GDM1 (cell line): ENCODE measurements at places on chromosomes 3 and 15.

DNA sequence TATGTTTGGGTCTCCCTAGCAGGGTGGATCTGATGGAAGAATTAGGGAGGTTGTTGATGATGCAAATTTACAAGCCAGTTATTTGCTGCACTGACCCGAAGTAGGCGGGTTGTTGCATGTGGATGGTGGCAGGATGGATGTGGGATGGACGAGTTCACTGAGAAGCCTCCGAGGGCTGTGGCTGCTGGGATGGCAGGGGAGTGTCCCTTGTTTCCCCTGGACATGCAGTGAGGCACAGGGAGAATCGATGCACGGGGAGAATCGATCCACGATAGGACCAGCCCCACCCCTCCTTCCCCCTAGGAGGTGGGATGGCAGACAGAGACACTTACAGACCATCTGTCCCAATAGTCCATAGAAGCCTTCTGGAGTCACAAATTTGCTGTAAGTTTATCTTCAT is 31.0 kb upstream of the KLF13 start:
- DNase-seq: no peak

GRCh38 chr15:63156755-63157117 is 541 bp downstream of the RPS27L start:
- no peak for DNase-seq

GRCh38 chr3:10299175-10299574 is 6.4 kb upstream of the GHRL start:
- DNase-seq: no peak

DNA sequence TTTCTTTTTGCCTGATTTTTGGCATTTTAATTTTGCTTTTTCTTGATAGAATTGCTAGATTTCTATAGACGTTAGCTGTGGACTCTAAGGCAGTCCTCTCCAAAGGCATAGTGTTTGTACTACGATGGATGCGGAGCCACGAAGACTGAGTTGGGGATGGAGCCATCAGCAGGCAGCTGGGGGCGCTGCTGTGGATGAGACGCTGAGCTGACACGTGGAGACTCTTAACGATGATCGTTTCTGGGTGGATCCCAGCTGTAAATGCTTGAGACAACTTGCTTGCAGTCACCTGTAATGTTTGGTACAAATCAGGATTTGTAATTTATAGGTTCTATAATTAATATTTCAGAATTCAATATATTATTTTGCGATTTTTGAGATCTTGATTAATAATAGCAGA is 13.3 kb upstream of the PPP1R2 start:
- DNase-seq: no peak

- peak; percentile 37 for DNase-seq
Measured at GRCh38 chr15:28975766-28976179, 90.0 kb downstream of the APBA2 start.

DNA sequence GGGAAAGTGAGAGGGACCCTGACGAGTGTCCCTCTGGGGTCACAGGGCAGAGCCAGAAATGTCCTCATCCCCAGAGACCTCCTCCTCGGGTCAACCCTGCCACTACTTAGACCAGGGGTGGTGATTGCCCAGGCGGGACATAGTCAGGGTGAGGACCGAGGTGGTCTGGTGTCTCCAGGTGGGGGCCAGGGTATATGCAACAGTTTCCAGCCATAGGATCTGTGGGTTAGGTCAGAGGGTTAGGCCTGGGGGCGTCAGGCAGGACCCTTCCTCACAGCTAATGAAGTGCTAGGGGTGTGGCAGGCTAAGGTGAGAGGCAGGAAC is 22.3 kb upstream of the FBLN2 start:
- DNase-seq: no peak

- DNase-seq: no peak
Measured at GRCh38 chr15:37101980-37102304, 1.6 kb upstream of the MEIS2 start.

DNA sequence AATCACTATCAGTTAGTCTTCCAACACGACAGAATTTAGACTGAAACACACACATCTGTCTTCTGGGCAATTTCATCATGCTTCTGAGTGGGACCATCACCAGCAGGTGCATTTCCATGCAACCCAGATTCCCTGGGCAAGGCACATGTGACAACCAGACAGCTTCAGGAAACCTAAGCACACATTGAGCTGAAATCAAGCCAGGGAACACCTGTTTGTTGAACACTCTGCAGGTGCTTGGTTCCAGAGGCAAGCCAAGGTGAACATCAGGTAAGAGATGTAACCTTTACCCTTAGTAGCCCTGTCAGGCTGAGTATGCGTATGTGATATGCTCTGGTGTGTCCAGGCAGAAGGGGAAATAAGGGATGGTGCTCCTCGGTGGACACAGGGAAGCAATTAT is 3.3 kb upstream of the PSMD2 start:
- no peak for DNase-seq

DNA sequence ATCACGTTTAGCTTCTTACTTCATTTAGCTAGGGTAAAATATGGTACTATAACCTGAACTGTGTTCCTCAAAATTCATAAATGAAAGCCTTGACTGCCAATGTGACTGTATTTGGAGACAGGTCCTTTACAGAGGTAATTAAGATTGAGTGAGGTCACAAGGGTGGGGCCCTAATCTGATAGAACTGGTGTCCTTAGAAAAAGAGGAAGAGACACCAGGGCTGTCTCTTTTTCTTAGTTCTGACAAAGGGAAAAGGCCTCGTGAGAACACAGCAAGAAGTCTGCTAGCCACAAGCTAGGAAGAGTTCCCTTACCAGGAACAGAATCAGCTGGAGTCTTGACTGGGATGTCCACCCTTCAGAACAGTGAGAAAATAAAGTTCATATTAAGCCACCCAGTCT is 162.7 kb downstream of the GMNC start:
- DNase-seq: no peak

DNA sequence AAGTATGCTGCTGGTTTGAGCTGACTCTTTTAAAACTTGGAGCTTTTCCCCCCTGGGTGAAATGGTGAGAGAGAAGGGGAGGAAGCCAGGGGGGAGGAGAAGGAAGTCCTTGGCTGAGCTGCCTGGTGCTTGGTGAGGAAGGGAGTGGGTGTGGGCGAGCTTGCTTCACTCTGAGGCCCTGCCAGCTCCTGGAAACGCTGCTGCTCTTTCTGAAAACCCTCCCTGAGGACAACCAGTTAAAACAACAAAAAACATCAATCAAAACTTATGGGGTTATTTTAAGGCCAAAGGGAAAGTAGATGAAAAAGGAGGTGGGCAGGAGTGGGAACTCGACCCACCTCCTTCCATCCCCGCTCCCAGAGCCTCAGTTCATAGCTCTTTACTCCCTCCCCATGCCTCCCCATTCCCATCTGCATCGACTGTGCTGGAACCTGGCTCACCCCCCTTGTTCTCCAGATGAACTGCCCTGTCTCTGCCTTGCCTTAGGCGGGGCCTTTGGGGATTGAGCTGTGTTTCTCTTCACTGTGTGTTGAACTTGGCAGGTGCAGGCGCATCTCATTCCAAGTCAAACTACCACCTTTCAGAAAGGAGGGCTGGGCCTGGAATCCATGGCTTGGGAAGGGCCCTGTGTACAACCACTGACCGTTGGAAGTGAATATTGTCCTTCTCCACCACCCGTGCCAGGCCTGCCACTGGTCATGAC is 166.1 kb downstream of the ZNF621 start:
- DNase-seq: peak; percentile 28

- no peak for DNase-seq
Measured at GRCh38 chr15:91872356-91873137, 19.0 kb downstream of the SLCO3A1 start.
